Right cardiac atrium (tissue), 5 donors: ENCODE measurements at places on chromosomes 4 and X. TPM values are rescaled to one million over a fixed set of nuclear protein-coding genes. Genes with fewer than 3 reads are reported as not detected.

- no peak for DNase-seq
These were observed 31.2 kb downstream of the MSX1 start for GRCh38 chr4:4890574-4891255.

GRCh38 chrX:55220119-55220794, at the start of gene PAGE5:
TSS of gene PAGE5 (plus strand) at chrX:55220346. CDS start at chrX:55221383, 1,037 bp downstream.
- no peak for DNase-seq

DNA sequence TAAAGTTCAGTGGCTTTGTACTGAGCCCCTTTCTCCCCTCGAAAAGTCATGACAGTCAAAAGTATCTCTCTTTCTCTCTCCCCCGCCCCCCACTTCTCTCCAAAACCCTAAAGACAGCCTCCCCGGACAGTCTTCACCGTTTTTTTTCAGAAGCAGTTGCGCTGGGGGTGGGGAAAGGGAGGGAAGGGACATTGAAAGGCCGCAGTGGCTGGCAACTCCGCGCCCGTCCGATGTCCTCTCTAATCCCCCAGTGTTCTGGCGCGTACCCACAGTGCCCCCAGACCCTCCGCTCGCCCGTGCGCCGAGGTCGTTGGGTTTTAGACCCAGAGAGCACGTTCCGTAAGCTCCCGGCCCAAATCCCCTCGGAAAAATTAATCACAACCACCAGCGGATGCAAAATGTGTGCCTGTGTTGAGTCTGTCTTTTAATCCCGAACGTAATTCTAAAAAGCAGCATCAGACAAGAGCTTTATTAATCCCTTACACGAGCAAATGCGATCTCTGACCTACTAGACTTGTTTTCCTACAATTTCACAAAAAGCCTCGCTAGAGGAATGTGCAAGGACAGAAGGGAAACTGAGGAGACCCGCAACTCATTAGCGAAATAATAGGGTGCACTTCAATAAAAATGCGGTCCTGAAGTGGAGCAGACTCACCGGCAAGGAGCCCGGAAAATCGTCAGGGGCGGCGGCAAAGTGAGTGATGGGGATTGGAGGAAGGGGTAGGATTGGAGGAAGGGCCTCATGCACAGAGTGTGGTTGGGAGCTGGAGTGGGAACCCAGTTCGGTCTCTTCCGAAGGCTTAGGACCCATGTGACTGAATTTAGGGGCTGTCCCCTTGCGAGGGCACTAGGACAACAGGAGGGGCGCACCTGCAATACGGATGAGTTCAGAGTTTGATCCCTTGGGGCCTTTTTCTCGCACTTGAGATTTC, 12.2 kb upstream of the PRDM8 start:
- DNase-seq = no peak

DNA sequence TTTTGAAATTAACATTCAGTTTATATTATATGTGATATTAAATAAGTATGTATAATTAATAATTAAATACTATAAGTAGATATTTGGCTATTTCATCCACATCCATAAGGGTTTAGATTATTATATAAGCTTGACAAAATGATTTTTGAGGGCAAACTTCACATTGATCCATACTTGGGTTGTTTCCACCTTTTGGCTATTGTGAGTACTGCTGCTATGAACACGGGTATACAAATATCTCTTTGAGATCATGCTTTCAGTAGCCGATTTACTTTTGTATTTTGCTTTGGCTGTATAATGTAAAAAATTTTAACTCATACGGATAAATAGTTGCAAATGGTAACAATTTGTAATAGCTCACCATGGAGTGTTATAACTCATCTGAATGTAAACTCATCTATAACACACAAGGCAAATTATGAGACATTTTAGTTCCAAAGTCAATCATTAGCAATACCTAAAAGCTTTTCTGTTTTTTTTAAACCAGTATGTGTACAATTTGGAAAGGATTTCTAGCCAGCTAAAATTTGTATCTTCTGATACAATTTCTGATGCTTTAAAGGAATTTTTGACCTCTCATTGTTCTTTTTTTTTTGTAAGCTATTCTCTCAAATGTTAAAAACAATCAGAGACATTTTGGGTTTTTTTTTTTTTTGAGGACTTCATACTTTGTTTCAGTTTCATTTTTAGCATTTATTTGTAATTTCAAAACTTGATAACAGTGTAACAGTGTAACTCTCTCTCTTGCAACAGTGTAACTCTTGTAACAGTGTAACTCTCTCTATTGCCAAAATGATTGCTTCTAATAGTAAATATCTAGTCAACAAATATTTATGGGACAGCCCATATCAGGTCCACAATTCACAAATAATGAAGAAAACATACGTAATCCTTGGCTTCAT, 51.8 kb upstream of the ARX start:
- DNase-seq = no peak

- DNase-seq = no peak
These were observed 490.3 kb upstream of the PABPC4L start for GRCh38 chr4:134691915-134692314.

DNA sequence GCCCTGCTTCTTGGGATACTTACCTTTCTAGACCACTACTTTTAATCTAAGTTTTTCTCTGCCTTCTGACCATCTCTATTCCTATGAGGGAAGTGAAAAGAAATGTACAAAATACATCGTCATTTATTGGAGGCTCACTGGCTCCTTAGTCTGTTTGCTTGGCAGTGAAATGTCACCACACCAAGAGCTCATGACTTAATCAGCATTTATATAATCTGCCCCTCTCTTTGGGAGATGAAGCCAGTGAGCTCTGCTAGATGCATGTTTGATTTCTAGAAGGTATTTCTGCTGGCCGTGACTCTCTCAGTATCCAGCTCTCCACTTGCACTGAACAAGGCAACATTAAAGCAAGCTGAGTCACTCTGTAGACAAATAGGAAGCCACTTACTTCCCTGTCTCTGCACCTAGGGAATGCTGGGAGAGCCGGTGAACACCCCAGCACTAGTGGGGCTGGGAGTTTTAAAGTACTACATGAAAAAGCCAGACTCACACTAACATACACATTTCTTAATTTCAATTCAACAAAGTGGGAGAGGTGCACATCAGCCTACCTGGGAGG, 79.1 kb downstream of the MID1IP1 start:
- no peak for DNase-seq

The FAM9C gene
- total RNA-seq = not detected

The AKAP4 gene
- not detected for total RNA-seq

The EXOC1L gene
- not detected for total RNA-seq

The NOA1 gene
- 12.5 TPM for total RNA-seq

The BEND4 gene
- 0.03 TPM for total RNA-seq
